ENCODE measurements at places on chromosomes 5 and 9.

- no peak for DNase-seq
These were observed 10.6 kb upstream of the SLC25A48 start for GRCh38 chr5:135823881-135824280.

DNA sequence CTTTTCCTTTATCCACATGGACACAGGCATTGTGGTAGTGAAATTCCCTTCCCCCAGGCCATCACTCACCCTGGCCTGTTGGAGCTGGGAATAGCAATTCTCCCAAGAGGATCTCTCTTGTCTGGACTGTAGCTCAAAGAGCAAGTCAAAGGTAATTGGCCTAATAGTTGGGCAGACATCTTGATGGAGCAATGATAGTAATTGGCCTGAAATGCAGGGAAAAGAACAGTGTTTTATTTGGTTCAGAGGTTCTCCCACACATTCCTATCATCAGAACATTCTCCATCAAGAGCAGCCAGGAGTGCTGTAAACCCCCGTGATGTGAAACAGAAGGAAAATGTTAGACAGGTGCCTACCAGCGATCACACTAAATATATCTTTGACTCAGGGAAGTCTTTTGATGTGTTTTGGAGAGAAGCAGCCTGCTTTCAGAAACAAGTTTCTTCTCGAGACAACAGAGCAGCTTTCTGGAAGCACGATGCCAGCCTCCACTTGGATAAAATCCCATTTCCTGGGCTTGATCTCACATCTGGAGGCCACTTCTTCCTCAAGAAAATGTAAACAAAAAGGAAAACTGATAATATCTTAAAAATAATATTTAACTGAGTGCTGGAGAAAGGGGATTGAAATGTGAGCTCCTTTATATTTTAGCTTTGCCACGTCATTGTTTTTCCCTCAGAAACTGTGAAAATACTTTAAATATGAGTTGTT, 198.1 kb upstream of the WWC1 start:
- no peak for DNase-seq

DNA sequence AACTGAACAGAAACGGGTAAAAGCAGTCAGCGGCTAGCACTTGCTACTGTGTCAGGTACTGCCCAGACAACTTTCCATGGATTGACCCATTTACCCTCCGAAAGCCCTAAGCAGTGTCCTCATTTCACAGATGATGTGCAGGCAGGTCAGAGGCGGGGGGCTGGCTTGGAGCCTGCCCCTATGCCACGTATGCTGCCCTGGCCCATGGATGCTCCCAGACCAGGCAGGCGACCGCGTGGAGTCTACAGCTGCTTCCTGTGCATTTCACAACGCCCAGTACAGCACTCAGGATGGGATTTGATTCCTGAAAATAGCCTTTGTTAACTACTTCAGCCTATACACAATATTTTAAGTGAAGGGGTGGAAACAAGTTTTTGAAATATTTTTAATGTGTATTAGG, 202.9 kb downstream of the NXNL2 start:
- no peak for DNase-seq

GRCh38 chr5:171897231-171897630, 109.2 kb downstream of the FBXW11 start:
- no peak for DNase-seq

DNA sequence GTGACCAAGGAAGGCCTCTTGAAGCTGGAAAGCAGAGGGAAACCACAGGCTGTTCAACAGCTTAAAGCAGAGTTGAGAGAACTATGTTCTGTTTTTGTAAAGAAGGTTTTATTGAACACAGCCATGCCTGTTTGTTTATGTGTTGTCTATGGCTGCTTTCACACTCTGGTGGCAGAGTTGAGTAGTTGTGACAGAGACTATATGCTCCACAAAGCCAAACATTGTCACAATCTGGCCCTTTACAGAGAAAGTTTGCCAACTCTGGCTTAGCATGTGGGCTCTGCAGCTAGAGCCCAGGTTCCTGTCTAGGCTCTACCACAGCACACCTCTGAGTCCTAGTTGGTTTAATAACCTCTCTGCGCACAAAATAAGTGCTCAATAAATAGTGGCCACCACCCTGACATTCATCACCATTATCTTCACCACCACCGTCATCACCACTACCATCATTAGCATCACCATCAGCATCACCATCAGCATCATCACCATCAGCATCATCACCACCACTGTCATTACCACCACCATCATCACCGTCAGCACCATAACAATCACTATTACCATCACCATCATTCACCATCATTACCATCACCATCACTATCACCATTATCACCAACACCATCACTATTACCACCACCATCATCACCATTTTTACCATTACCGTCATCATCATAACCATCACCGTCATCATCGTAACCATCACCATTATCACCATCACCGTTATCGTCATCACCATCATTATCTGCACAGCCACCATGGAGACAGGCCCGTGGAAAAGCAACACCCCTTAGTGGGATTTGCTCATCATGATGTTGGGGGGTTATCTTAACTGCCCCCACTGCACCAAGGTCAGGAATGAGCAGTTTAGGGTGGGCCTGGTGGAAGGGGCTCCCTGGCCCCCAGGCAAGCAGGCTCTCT, 18.3 kb downstream of the AKNA start:
- DNase-seq: no peak

GRCh38 chr9:77649109-77649812, 1.1 kb upstream of the GNA14 start:
- DNase-seq: no peak

DNA sequence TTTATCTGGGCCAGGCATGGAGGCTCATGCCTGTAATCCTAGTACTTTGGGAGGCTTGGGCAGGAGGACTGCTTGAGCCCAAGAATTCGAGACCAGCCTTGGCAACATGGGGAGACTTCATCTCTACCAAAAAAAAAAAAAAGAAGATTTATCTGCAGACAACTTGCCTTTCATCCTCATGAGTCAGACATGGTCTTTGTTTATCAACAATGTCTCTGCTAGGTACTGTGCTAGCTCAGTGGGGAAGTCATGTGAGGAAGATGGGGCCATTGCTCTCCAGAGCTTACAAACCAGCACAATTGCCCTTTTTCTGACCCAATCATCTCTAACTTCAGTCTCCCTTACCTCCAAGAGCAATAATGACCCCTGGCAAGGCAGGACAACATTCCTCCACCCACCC, 1.6 kb downstream of the URM1 start:
- no peak for DNase-seq

GRCh38 chr9:79812507-79813257, 240.9 kb downstream of the TLE4 start:
- DNase-seq: no peak

GRCh38 chr9:128149001-128149701, at the start of gene LCN2:
LCN2 (plus strand) TSS chr9:128149453; CDS start chr9:128149526, 73 bp downstream.
- no peak for DNase-seq

DNA sequence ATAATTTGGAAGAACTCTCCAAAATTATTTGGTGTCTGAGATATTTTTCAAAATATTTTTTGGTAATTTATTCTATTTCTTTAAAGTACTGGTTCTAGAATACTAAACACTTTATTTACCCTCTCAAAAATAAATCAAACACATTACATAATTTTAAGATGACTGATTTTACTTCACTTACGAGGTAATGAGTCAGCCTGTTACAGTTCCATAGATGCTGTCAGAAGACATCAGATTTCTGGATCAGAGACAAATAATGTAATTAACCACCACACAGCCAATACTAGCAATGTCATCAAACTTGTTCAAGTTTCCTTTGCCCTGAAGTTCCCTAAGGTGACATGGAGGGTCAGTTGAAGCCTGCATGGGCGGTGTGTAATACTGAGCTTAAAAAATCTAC, 106.1 kb upstream of the CDH9 start:
- no peak for DNase-seq

GRCh38 chr9:107033966-107034365, 171.0 kb downstream of the ZNF462 start:
- no peak for DNase-seq

GRCh38 chr5:51386916-51387883, 4.0 kb downstream of the ISL1 start:
- DNase-seq: no peak

- no peak for DNase-seq
These were observed 1408.4 kb upstream of the C9orf72 start for GRCh38 chr9:28981711-28982110.

GRCh38 chr9:36128349-36128748, 8.2 kb upstream of the GLIPR2 start:
- DNase-seq: no peak
